Mesendoderm (in vitro differentiated cells): ENCODE measurements at places on chromosomes 4 and X.

DNA sequence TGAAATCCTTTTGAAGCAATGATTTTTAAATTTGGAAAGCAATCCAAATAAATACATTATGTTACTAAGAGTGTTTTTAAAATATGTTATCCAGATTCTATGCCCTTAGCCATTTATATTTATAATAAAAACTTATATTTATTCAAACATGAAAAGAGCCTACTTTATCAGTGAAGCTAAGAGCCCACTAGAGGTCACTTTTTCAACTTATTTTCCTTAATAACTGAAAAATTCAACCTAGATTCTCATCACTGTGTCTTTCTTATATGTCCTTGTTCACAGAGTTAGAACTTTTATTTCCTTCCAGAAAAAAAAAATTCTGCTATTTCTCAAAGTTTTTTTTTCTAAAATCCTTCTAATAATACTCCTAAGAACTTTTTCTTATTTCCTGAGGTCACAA, 23.9 kb downstream of the PRDM8 start:
- DNase-seq, result no peak

- no peak for DNase-seq
Observed at GRCh38 chrX:20412871-20413486, 146.3 kb upstream of the RPS6KA3 start.

- no peak for DNase-seq
Observed at GRCh38 chrX:12327836-12328235, 189.6 kb downstream of the FRMPD4 start.

DNA sequence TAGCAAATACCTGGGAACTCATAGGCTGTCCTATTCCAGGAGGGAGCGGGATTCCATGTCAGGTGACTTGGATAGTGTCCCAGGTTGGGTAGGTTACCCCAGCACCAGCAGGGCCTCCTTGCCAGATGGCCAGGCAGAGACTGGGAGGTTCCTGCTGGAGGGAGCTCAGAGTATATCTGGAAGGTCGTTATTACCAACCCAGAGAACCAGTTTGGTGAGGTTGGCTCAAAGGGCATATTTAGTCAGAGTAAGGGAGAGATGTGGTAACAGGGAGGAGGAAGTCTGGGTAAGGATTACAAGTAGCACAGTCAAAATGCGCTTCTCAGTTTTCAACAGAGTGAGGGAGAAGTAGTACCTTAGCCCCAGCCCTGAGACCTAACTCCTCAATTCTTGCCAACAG, 53.3 kb upstream of the LNX1 start:
- peak; percentile 10 for DNase-seq

DNA sequence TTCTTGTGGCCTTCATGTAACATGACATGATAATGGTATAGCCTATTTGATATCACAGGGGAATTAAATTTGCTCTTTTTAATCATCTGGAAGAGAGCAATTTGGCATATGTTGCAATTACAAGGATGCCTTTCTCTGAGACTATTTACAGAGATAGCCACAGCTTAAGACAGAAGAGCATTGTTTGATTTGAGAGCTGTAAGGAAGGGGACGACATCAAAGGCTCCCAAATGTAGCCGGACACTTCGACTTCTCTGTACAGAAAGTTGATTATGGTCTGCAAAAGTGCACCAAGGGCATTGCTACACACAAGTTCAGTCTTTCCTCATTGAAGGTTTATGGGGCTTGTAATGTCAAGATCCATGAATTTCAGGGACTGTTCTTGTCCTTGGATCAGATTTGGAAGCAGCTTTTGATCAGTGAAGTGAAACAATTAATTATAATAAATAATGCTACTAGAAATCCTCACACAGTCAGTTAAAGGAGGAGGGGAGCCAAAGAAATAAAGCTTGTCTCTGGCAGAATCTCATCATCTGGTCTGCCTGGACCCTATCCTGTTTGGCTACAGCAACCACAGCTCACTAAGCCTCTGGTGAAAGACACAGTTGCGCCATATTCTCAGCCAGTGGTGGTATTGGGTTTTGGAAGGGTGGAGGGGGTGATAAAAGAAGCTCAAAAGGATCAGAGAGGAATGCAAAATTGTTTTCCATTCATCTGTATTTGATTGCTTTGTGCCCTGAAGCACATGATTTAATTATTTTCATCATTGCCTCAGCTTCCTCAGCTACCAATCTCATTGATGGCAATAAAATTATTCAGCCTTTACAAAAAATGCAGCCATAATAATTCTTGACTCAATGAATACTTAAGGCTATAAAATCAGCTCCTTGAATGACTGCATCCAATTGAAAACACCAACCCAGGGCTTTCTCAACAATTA, 654.3 kb upstream of the LCORL start:
- DNase-seq, result no peak

DNA sequence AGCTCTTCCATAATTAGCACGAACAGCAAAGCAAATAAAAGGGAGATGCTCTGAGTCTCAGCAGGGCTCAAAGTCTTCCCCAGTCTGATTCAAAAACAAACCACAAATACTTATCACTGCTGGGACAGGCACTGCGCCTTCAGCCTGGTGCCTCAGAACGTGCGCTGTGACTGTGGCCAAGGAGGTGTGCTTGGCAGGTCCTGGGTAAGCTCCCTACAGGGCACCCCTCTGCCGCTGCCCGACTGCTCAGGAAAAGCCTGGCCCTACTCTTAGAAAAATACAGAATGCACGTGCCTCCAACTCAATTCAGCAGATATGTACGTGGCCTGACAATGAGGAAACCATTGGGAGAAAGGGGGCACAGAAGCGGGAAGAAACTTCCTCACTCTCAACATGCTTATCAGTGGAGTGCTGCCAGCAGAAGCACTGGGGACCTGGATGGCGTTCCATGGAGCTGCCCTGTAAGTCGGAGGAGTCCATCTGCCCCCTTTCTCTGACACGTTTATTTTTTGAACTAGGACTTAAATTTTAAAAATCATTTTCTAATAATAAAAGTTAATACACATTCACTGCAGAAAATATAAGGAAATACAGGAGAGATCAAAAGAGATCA, 86.8 kb downstream of the GATB start:
- no peak for DNase-seq

- DNase-seq, result peak; percentile 33
Observed at GRCh38 chr4:102308032-102308799, 37.1 kb downstream of the SLC39A8 start.

- peak; percentile 10 for DNase-seq
Observed at GRCh38 chrX:15059474-15059873, 186.3 kb downstream of the MOSPD2 start.

DNA sequence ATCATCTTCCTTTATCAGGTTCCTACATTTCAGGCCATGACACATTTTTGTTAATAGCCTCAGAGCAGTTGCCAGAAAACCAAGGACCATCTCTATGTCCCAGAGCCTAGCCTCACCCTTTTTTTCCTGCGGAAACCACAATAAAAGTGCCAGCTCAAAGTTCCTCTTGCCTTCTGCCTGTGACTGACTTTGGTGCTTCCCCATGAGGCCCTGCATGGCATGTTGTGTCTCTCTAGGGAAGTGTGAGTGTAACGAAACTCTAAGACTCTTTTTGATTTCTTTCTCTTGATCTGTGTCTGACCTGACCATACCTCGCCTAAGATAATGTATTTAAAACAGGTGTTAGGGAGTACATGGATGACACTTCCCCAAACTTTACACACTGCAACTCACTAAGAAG, 642.3 kb upstream of the BOD1L1 start:
- no peak for DNase-seq

GRCh38 chr4:185096032-185096653, 46.9 kb upstream of the SLC25A4 start:
- DNase-seq, result peak; percentile 50

GRCh38 chr4:792626-793092, 33.3 kb downstream of the CPLX1 start:
- DNase-seq, result no peak

GRCh38 chr4:124386163-124386562, 326.4 kb downstream of the ANKRD50 start:
- peak; percentile 10 for DNase-seq

DNA sequence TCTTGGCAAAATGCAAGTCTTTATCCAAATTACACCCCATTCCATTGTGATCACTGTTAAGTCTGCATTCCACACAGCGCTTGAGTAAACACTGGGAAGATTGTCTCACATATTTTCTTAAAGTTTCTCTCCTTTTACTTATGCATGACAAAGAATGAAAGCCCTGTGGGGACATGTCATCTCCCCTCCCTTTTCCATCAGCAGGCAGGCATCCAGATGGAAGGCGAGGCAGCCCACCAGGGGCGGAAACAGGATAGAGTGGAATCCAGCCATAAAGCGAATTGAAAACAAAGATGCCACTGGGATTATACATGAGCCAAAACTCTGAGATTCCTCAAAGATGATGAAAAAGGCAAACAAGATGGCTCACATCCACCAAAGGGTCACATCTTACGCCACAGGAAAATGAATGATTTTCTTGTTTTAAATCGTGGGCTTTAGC, 78.2 kb downstream of the AFAP1 start:
- DNase-seq, result peak; percentile 93

DNA sequence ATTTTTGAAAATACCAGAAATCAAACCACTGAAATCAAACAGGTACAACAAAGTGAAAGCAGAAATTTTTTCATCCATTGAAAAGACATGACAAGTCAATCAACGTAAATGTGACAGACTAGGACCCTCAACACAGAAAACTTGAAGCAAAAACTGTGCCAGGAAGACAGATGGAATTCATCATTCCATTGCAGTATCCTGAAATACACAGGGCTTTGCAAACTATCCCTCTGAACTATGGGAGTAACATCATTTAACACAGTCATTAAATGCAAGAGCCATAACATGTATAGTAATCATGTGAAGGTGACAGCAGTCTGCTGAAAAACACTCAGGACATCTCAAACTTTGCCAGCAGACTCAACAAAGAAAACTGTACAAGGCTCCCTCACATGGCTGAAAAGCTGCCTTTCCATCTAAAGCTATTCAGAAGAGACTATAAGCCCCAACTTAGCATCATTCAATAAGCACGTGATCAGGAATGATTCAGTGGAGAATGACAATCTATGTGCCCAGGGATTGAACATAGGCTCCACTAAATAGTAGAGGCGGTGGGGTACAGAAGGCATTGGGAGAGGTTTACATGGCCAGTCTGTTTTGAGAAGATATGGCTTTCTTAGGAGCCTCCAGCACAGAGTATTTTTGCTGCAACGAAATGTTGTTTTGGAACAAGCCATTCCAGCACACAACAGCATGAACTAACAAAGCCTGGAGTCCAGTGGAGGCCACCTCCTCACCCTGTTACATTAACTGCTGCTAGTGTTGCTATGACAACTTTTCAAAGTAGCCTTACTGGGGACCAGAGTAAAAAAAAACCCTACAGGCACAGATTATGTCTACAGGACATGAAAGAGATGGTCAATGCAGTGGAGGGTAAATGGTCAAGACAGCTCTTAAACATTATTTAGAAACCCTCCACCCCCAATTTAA, 274.5 kb upstream of the NOCT start:
- DNase-seq, result no peak

DNA sequence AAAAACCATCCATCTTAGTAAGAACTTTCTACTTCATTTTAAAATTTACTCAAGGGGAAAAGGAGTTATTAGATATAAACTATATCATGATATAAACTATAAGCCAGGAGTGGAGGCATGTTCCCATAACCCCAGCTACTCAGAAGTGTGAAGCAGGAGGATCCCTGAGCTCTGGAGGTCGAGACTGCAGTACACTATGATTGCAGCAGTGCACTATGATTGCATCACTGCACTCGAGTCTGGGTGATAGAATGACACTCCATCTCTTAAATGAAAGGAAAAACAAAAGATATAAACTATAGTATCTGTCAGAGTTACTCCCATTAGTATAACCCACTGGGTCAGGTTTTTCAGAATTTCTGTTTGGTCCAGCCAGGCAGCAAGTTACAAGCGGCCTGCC, 47.6 kb downstream of the RPS3A start:
- no peak for DNase-seq

GRCh38 chr4:140090215-140090731, 63.7 kb downstream of the MAML3 start:
- DNase-seq, result peak; percentile 89

DNA sequence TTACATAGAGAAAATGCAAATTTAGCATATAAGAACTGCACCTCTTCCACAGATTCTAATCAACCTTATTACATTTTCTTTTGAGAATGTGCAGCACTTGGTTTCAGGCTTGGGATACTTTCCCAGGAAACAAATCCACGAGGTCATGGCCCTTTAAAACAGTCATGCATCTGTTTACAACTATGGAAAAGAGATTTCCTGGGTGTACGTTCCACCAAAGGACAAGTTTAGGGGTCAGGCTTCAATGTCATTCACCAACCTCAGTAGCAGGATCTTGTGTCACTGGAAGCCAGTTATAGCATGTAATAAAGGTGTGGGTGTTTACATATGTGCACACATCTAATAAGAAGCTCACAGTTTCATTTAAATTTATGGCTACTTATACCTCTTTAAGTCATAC, 30.7 kb downstream of the EREG start:
- DNase-seq, result no peak

DNA sequence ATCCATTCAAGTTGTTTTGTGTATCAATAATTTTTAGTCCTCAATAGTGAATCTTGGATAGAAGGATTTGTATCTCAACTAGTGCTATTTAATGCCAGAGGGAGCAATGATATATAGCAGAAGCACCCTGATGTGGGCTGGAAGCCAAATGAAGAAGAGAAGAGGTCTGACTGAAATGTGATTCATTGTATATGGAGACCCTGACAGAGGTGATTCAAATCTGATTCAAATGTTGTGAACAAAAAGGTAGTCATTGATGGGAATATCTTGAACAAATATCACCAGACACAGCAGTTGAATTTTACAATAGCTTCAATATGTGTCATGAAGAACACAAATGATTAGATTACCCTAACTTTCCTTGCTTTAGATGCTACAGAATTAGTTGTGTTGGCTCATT, 27.5 kb upstream of the SULT1B1 start:
- no peak for DNase-seq

- DNase-seq, result no peak
Observed at GRCh38 chr4:165517216-165517615, 138.4 kb downstream of the CPE start.

GRCh38 chr4:5054532-5054931, 3.3 kb downstream of the STK32B start:
- no peak for DNase-seq

DNA sequence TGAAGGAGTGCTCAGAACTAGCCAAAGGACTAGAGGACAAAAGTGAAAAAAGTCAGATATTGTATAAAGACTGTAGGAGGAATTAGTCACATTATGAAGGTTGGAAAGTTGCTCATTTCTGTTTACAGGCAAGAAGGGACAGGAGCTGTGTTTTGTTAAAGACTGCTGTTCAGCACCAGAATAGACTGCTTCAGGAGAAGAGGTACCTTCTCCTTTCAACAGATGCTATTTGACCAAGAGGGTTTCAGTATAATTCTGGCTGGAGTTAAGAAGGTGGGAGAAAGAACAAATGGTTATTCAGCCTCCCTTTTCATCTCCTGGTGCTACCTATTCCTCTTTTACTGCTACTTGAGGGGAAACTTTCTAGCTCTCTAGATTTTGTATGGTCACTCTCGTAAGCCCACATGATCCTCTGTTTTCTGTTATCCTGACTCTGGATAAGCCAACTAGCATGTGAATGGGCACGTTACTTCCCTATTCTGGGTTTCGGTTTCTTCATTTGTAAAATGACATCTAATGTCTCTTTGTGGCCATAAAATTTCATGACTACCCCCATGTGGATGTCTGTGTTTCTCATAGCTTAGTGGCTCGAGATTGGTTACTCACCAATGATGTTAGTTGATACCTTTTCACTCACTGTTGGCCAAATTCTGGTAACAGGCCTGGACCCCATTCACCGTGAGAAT, 68.9 kb downstream of the SH2D1A start:
- no peak for DNase-seq

- no peak for DNase-seq
Observed at GRCh38 chr4:112532267-112532666, 16.3 kb upstream of the NEUROG2 start.

- no peak for DNase-seq
Observed at GRCh38 chr4:76458297-76458696, 23.3 kb downstream of the SHROOM3 start.

- peak; percentile 27 for DNase-seq
Observed at GRCh38 chr4:150212485-150212884, 134.2 kb downstream of the DCLK2 start.
